ENCODE measurements at places on chromosomes 16 and 17.

DNA sequence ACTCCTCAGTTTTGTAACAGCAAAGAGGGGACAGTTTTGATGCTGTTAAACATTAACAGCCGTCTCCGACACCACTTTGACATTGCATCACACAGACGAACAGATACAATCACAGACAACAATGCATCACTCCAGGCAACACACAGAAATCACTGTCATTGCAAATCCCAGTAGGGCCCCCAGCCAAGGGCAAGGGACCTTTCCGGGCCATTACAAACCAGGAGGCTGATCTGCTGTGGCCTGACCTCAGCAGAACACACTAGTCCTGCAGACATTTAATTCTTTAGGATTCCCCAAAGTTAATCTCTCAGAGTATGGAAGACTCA is 136.2 kb upstream of the RCVRN start:
- DNase-seq: no peak

- no peak for DNase-seq
Measured at GRCh38 chr17:46976626-46977270, 2.3 kb downstream of the RPRML start.

DNA sequence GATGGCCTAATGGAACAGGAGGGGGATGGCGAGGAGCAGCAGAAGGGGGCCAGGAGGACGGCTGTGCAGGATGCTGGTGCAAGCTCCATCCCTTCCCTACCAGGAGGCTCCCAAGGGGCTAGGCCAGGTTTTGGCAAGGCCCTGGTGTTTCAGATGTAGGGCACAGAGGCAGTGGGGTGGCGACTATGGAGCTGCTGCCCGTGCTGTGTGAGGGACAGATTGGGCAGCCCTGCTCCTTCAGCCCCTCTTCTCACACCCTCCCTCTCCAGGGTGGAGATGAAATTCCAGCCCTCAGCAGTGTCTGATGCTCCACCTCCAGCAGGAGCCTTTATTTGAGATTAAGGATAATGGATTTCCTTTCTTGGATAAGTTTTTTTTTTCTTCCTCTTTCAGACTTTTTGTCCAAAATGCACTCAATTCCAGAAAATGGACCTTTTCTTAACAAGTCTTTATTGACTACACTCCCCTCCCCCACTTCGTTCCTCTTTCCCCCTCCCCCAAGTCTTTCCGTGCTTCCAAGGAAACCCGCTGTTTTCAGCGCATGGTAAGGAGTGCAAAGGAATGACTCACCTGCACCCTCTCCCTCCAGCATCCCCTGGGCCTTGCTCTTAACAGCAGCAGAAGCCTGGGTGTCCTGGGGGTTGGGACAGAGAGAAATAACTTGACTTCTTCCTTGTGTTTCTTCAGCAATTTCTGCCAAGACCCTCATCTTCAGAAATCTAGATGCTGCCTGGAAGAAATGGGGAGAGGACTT is 95.2 kb downstream of the CCDC182 start:
- peak; percentile 66 for DNase-seq

GRCh38 chr16:25018972-25019617 is 3.9 kb upstream of the ARHGAP17 start:
- DNase-seq: no peak

DNA sequence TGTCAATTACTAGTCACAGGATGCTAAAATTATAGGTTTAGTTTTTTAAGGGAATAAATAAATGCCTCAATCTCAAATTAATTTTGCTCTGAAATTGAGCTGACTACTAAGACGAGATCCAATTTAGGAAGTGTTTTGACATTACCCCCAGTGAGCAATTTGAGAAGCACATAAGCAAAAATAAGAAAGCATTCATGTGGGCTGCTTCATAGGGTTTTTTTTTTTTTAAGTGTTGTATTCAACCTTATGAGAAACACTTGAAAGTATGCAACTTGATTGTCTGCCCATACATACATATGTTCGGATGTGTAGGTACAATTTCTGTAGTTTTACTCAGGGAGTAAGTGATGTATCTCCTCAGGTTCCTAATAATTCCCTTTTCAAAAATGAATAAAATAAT is 77.6 kb downstream of the PRKCA start:
- no peak for DNase-seq

- DNase-seq: peak; percentile 34
Measured at GRCh38 chr17:45857977-45858708, 13.5 kb downstream of the SPPL2C start.

- DNase-seq: no peak
Measured at GRCh38 chr16:60739737-60740683, 1296.2 kb downstream of the CDH8 start.

- no peak for DNase-seq
Measured at GRCh38 chr16:50372611-50373344, 4.0 kb upstream of the BRD7 start.

DNA sequence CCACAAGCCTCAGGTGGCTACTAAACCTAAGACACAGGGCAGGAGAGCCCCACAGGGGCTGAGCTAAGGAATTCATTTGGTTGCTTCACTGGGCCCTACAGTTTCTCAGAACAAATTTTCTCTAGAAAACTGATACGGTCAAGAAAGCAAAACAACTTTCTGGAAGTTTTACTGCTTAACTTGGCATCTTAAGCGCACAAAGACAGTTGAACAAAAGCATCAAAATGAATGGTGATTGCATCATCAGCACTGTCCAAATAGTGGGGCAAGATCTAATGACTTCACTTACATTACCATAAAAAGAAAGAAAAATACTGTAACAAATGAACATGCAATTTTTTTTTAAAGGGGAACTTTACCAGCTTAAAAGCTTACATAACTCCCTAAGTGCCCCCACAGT is 47.6 kb downstream of the XPO6 start:
- DNase-seq: peak; percentile 84

DNA sequence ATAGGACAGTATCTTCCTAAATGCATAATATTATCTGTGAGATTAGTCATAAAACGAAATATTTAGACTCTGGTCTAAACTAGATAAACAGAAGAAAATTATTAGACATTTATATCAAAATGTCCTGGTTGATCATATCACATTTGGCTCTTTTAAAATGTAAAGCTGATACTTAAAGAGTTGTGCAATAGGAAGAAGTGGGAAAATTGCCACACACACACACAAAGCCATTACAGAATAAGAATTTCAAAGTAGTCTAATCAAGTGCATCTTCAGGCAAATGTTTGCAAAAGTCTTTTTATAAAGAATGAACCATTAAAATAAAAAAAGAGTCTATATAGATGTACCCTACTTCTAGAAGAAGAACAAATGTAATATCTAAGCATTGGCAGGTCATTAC is 301.7 kb downstream of the KIF2B start:
- no peak for DNase-seq
